ENCODE measurements at places on chromosomes 6 and 20.

DNA sequence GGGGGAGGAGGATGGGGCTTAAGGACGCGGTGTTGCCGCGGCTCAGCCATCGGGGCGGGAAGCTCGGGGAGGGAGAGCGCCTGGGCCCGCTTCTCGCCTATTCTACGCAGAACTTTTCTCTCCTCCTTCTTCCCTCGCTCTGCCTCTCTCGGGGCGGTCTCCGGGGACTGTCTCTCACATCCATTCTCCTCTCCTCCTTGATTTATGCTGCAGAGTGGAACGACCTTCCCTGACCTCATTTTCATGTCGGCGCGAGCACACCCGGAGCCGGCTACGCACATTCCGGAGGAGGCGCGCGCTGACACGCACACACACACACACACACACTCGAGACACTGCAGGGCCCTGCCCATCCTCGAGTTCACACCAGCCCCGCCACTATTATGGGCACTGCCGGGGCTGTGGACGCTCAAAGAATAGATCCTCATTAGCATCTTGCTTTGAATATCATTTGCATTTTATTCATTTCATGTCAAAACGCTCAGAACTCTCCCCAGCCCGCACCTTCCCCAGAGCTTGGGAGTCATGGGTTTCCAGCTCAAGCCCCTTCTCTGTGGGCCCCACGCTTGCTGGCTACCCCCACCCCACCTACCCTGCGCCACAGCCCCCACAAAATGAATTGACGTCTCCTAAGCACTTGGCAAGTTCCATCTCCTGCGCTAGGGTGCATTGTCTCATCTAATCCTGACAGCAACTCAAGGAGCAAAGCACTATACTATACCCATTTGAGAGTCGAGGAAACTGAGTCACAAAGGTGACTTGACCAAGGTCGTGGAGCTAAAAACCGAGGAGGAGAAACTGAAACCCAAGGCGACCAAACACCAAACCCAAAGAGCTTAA, 36.8 kb downstream of the NCR2 start:
- DNase-seq = no peak

DNA sequence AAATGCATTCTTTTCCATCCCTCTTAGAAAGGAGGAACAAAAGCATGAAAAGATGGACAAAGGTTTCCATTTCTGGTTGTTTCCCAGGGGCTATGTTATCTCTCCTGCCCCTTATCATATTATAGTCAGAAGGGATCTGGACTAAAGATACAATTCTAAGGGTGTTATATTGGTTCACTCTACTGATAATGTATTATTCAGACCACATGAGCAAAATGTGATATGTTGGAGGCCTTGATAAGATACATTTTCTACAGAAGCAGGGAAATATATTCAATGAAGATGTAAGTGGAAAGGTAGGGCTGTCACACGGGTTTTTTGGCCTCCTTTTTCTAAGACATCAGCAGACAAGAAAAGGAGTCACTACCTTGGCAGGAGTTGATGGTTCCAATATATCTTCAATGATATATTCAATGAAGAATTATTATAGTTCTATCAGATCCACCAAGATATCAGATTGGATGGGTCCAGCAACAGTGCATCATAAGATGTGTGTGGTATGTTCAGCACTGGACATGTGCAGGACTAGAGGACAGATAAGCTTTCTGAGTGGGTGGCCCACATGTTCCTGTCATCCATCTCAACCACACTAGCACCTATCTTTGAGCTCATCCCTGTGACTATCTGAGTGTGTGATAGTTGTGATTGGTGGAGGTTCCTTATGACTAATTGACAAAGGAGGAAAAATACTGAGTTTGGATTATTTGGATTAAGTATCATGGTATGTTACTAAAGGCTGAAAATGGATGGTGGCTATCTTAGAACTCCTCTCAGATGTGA, 5.7 kb upstream of the ZKSCAN3 start:
- no peak for DNase-seq

DNA sequence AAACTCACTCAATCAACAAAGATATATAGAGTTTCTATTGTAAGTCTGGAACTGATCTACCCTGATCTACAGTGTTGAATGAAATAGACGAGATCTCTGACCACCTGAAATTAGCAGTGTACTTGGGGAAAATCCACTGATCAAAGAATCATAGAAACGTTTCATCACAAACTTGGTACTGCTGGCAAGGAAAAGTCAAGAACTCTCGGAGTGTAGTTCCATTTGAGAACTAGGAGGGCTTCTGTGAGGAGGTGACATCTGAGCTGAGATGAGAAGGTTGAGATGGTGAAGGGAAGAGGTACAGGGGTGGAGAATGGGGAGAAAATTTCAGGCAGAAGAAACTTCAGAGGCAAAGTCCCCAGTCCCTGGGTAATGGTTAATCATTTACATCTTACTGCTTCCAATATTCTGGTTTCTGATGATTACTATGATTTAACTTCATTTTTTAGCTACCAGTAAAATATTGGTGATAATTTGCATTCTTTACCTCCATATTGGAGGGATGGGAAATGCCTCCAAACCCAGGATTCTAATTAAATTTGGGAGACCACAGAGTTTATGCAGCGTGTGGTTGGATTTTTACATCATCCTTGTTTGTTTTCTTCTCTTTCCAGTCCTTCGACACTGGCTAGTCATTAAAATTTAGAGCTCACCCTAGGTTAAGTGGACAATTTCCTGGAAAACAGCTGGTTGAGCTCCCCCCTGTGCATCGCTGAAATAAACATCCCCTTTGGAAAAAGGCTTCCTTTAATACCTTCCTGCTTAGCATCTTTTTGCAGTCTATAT, 191.9 kb downstream of the BCAS1 start:
- no peak for DNase-seq

GRCh38 chr6:125824946-125825771, 34.4 kb downstream of the NCOA7 start:
- DNase-seq = no peak

- DNase-seq = no peak
These were observed 85.7 kb downstream of the MRAP2 start for GRCh38 chr6:84119277-84119676.

DNA sequence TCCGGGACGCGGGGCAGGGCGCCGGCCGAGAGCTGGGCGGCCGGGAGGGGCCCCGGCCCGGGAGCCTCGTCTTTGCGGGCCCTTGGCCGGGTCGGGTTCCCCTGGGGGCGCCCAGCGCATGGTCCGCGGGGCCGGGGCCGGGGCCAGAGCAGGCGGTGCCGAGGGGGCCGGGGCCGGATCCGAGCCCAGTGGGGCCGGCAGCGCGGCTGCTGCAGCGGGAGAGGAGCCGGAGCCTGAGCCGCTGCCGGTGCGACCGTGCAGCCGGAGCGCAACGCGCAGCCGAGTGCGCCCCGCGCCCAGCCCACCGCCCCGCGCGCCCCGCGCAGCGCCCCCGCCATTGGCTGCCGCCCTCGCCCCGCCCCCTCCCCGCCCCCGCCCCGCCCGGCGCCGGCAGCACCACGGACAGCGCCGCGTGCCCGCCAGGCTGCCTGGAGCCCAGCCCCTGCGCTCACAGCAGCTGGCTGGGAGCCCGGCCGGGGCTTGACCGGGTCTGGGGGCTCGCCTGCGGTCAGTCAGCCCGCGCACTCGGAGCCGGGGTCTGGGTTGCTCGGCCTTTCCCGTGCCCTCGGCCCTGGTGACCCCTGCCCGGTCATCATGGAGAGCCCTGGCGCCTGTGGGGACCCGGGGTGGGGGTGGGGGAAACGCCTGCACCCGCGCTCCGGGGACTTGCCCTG, at the start of gene HRH3:
Gene HRH3 (minus strand): TSS at position 287 of the 674 bp plus-strand sequence. CDS start 308 bp downstream, outside the sequence.
- DNase-seq = peak; percentile 32

DNA sequence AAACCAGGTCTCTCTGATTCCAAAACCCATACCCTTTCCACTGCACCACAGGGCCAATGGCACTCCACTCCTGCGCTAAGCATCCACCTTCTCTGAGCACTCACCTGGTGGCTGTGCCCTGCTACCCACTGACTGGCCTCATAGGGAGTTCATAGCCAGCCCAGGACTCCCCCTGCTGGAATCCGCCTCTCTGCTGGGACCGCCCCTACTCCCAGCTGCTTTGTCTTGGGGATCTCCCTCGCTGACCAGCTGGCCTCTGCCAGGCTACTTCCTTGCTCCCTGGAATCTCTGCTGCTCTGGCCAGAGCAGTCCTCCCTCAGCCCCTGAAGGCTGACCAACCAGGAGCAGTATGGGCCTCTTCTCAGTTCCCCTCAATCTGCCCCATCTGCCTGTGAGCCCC, 129.7 kb downstream of the FAXC start:
- no peak for DNase-seq

- DNase-seq = no peak
These were observed 153.7 kb upstream of the OLIG3 start for GRCh38 chr6:137647762-137648447.

DNA sequence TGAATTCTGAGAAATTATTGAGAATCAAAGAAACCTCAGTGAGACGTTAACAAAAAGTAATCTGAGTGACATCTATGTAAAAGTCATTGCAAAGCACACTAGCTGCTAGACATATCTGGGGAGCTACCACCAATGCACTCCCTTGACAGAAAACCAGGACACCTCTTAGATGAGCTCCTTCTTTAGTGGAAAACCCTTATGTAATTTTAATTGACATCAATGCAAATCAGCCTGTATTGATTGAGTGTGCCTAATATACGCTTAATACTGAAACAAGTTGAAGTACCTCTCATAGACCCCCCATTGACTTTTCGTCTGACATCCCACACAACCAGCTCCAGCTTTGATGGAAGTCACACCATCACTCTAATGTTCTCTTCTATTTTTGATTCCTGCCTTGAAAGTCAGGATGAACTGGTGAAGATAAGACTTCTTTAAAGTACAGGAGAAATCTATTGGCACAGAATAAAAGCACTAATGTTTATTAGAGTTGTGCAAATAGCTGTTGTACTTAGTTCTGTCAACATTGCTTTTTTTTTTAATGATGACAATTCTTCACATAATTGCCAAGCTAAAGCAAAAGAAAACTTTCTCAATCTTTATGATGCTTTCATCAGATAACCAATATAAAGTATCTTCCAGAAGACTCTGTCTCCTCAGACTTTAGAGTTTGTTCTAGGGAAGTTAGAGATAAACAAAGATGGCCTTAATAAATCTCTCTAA, 98.0 kb upstream of the FAM8A1 start:
- no peak for DNase-seq

GRCh38 chr6:42401613-42401951, 50.1 kb downstream of the TRERF1 start:
- no peak for DNase-seq

DNA sequence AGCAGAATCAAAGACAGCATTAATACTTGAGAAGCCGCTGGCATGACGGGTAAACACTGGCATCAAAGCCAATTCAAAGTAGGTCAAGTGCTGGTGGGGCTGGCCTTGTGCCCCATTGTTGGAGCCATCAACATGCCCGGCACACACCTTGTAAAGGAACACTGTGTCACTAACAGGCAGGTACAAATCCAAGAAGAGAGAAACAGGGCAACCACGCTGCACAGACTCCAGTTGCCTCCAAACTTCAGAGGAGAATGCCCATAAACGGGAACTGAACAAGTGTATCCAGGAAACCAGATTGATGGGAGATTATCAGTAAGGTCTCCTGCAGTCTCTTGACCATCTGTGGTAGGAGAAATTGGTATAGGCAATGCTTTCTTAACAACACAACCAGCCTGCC, 127.0 kb upstream of the STXBP5 start:
- DNase-seq = no peak

GRCh38 chr6:126927841-126928240, 190.6 kb upstream of the RSPO3 start:
- no peak for DNase-seq

GRCh38 chr6:81455641-81456040, 296.8 kb downstream of the TENT5A start:
- no peak for DNase-seq

DNA sequence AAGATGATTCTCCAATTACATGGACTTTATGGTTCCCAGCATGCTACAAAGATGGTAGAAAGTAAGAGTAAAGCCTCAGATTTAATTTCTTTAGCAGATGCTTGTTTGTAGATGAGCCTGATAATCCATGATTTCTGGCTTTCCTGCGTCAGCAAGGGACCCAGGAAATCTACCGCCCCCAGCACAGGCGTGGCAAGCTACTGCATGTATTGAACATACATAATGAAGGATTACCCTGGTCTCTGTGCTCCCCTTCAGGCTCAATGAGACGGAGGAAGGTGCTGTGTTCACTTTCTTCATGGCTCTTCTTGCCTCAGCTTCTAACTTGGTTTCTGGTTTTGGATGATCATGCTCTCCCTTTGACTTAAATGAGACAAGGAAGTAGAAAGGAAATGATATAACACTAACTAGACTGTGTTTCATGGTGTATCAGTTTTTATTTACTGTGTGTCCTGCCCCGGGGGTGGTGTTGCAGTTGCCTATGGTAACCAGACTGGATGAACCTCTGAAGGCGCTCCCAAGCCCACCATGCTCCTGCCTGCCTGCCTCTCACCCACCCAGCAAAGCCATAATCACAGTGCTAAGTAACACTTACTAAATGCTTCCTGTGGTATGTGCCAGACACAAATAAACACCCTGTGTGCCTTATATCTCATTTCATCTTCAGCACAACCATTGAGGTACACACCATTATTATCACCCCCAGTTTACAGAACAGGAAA, 17.9 kb downstream of the GCM1 start:
- no peak for DNase-seq

DNA sequence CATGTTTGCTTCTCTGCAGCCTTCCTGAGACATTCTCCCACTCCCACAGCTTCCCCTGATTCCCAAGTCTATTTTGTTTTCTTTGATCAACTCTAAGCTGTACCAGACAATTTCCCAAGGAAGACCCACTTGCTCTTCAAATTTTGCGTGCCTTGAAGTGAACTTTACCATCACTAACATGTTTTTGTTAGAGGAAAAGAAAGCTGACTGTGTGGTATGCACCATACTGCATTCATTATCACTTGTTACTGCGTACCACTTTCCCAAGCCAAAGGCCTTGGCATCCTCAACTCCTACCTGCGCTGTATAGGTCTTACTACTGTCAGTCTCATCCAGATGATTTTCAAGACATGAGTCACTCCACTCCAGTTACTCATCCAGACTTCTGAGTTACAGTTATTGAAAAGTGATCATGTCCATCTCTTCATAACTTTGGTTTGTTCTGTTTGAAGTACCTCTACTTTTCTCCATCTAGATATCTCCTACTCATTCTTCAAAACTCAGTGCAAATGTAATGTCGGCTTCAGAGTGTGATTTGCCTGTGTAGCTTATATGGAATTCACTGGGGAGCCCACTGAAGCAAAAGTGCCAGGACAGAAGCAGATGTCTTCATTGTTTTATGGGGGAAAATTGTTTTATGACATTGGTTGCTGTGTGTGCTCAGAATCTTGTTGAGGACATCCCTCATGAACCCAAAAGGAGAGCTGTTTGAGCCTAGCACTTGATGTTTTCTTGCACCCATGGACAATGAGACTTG, 5.2 kb downstream of the RPS12 start:
- DNase-seq = no peak
